ENCODE measurements at places on chromosomes 11 and 22.
A peak's percentile ranks its signal among the peaks of the same experiment; 100 is the strongest.

- no peaks in the 10 kb centered on the region for H3K27me3 ChIP-seq
- peaks cover 26% of the 10 kb centered on the region for H3K36me3 ChIP-seq
- peak overlapping the region; percentile 42 for H3K27ac ChIP-seq
- peak overlapping the region; percentile 89 for H3K4me3 ChIP-seq
- peaks cover 24% of the 10 kb centered on the region for H3K4me1 ChIP-seq
Measured at GRCh38 chr11:45805305-45806071, 539 bp downstream of the SLC35C1 start.

GRCh38 chr22:47811971-47812370, 1049.5 kb downstream of the TBC1D22A start:
- H3K4me3 ChIP-seq, result no peak overlapping the region
- no peak overlapping the region for H3K27ac ChIP-seq
- H3K4me1 ChIP-seq, result no peaks in the 10 kb centered on the region

DNA sequence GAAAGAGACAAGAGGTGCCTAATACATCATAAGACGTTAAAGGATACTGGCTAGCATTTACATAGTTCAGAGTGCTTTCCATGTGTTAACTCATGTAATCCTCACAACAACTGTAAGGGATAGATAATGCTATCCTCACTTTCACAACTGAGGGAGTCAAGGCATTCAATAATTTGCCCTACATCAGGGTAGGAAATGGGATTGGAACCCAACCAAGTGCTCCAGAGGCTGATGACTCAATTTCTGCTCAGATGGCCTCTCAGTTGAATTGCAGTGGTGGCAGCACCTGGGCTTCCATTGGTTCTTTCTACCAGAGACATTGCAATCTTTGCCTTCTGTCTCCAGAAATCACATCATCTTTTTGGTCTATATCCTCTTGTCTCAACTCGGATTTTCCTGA, 232.9 kb downstream of the ETS1 start:
- H3K36me3 ChIP-seq, result no peaks in the 10 kb centered on the region
- DNase-seq, result no peak
- H3K4me1 ChIP-seq, result no peaks in the 10 kb centered on the region
- no peaks in the 10 kb centered on the region for H3K27me3 ChIP-seq
- no peak overlapping the region for H3K4me3 ChIP-seq
- no peak overlapping the region for H3K27ac ChIP-seq

GRCh38 chr22:24284747-24285203, 14.1 kb downstream of the SPECC1L start:
- peaks cover 3% of the 10 kb centered on the region for H3K4me1 ChIP-seq
- no peaks in the 10 kb centered on the region for H3K27me3 ChIP-seq
- H3K27ac ChIP-seq, result peak overlapping the region; percentile 54
- peak; percentile 56 for DNase-seq
- no peaks in the 10 kb centered on the region for H3K36me3 ChIP-seq

GRCh38 chr11:45385423-45385822, 99.3 kb upstream of the SYT13 start:
- no peaks in the 10 kb centered on the region for H3K36me3 ChIP-seq
- no peak for DNase-seq
- H3K27ac ChIP-seq, result no peak overlapping the region
- peaks cover 2% of the 10 kb centered on the region for H3K27me3 ChIP-seq

GRCh38 chr22:26701323-26701722, 43.9 kb downstream of the MIAT start:
- H3K4me1 ChIP-seq, result no peaks in the 10 kb centered on the region
- H3K27ac ChIP-seq, result no peak overlapping the region
- DNase-seq, result no peak
- H3K4me3 ChIP-seq, result no peak overlapping the region
- peaks cover 22% of the 10 kb centered on the region for H3K36me3 ChIP-seq
